ENCODE measurements at places on chromosomes 4 and X.

- DNase-seq: no peak
Observed at GRCh38 chrX:46500054-46500453, 45.2 kb downstream of the ZNF674 start.

DNA sequence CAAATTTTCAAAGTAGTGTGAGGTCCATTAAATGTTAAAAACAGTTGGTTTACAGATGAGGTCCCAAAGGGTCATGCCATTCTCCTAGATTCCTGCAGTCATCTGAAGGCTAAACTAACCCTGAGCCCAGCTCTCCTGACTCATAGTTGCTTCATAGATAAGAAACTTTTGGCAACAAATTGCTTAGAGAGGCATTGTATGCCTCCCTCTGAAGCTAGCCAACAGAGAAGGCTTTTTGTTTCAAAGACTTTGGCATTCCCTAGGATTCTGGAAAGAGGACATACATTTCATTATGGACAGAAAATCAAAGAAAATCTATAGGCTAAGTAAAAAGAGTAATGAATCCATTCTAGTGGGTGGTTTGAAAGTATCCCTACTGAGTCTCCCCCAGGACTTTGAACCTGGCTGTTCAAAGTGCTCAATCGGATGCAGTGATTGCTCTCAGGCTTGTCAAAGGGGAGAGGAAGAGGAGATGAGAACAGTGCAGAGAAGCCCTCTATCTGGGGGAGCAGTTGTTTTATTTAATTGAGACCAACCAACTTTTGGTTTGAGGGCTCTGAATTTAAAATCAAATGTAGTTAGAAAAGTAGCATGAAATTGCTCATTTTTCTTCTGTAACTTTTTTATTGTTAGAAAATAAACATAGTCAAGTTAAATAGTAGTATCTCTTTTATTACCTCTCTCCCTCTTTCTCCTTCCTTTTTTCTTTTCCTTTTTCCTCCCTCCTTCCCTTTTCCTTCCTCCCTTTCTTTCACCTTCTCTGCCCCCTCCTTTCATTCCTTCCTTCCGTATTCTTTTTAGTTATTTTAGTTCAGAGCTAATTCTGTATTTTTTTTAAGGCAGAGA lies 72.3 kb upstream of the ZNF518B start:
- DNase-seq: peak; percentile 42

DNA sequence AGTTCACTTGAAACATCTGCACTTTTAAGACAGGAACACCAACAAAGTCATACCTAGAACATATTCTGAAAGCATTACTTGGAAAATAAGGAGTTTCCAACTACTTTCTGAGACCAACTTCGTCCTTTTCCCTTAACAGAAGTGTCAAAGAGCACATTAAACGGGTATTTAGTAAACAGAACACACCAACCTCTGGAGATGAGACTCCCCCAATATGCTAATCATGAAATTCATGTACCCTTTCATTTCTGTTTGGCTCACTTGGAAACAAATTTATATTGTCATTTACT lies 69.2 kb downstream of the NOCT start:
- DNase-seq: no peak

DNA sequence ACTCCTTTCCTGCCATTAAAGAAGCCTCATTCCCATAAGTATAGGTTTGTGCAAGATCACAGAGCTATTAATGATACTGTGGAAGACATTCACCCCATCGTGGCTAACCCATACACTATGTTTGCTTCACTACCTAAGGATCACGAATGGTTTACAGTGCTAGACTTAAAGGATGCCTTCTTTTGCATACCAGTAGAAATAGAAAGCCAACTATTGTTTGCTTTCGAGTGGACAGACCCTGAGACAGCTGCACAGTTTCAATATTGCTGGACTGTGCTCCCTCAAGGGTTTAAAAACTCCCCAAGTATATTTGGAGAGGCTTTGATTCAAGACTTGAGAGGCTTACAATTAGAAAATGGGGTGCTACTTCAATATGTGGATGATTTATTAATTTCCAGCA lies 16.0 kb upstream of the PAPSS1 start:
- DNase-seq: no peak

DNA sequence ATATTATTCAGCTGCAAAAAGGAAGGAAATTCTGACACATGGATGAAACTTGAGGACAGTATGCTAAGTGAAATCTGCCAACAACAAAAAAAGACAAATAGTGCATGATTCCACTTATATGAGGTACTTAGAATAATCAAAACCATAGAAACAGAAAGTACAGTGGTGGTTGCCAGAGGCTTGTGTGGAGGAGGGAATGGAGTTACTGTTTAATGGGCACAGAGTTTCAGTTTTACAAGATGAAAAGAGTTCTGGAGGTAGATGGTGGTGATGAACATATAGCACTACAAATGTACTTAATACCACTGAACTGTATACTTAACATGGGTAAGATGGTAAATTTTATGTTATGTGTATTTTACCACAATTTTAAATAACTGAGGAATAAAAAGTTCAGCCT lies 212.0 kb upstream of the KLF3 start:
- no peak for DNase-seq

GRCh38 chr4:26819478-26820095 lies 41.1 kb upstream of the STIM2 start:
- DNase-seq: no peak

- DNase-seq: no peak
Observed at GRCh38 chrX:115589419-115589818, 28.4 kb downstream of the PLS3 start.

- no peak for DNase-seq
Observed at GRCh38 chrX:154040863-154041262, 21.2 kb upstream of the IRAK1 start.

DNA sequence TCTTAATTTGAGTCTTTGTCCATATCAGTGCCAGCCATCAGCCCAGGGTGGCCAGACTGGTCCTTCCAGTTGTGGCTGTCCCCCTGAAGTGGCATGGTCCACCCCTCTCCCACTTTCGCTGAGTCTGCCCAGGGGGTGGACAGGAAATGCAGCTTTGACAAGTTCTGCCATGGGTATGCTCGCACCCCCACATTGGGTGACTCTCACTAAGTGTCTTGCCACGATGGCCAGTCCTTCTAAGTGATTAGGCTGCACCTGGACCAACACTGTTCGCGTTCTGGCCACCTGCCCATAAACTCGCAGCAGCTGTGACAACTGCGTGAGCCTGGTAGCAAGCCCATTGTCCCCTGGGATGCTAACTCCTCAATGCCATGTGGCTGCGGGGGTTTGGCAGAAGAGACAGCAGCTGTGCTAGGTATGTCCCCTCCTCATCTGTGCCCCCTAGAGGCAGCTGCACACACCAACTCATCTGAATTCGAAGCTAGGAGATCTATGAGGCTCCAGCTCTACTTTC lies 10.0 kb upstream of the LNX1 start:
- no peak for DNase-seq

GRCh38 chr4:4836044-4836443 lies 23.4 kb upstream of the MSX1 start:
- DNase-seq: no peak

- DNase-seq: no peak
Observed at GRCh38 chr4:117093571-117093970, 8.2 kb upstream of the TRAM1L1 start.

DNA sequence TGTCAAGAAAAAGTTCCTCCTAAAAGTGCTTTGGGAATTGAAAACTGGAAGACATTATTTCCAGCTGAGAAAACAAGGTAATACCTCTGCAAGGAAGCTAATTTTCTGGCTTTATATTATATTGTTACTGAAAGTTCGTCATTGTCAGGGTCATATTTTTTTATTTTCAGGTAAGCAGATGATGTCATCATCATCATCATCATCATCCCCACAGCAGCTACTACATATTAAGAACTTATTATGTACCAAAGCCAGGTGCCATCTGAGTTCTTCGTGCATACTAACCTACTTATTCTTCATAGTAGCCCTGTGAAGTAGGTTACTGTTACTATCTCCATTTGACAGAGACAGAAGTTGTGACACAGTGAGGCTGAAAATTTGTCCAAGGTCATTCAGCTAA lies 52.9 kb upstream of the MND1 start:
- DNase-seq: no peak

Measured in NCI-H226 (cell line).